ENCODE measurements at places on chromosomes 11 and 22. TPM values are rescaled to one million over a fixed set of nuclear protein-coding genes. Genes with fewer than 3 reads are reported as not detected.

DNA sequence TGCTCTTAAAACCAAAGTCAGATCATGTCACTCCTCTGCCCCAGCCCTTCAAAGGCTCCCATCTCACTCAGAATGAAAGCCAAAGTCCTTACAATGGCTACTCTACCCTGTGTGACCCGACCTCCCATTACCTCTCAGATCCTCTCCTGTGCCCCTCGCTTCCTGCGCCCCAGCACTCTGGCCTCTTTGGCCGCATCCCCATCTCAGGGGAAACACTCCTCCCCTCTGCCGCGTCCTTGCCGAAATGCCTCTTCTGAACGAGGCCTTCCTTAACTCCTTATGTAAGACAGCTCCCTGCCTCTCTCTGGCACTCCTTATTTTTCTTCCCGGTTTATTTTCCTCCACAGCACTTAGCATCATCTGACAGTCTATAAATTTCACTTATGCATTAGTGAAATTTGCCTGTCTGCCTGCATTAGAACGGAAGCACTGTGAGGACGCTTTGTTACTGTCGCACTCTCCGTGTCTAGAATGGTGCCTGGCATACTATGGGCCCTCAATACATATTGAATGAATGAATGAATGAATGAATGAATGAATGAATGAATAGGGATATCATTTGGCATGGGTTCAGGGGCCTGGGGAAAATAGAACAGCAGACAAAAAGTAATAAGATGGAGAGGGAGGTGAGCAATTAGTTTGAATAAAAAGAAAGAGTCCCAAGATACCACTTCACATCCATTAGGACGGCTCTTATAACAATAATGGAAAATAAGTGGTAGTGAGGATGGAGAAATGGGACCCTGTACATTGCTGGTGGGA, 137.8 kb downstream of the CEP164 start:
- no peak overlapping the region for H3K27ac ChIP-seq
- H3K4me1 ChIP-seq = no peaks in the 10 kb centered on the region
- DNase-seq = no peak
- no peaks in the 10 kb centered on the region for H3K36me3 ChIP-seq
- H3K27me3 ChIP-seq = no peaks in the 10 kb centered on the region

DNA sequence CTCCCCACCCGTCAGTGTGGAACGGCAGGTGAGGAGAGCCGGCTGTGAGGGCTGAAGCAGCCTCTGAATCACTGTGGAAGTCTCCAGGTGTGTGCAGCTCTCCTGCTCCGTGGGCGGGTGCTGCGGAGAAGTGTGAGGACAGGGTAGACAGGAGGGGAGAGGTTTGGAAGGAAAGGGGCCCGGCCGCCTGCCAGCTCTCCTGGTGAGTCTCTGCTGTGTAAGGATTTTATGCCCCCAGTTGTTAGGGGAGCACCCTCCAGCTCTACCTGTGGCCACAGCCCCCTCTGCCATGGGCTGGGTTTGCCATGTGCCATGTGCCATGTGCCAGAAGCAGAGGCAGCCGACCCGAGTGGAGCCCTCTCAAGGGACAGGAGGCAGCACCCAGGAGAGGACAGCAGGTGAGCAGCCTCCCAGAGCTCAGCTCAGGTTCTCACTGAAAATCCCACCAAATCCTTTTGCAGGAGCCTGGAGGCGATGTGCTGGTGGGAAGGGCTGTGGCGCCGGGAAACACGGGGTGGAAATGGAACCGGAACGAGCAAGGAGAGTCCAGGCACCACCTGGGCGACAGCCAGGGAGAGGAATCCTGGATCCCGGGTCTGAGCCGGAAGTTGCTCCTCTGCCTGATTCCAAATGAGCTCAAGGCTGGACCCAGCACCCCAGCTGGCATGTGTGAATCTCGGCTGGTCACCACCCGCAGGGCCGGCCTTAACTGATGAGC, 804.4 kb downstream of the BRD1 start:
- H3K27me3 ChIP-seq = no peaks in the 10 kb centered on the region
- H3K4me1 ChIP-seq = no peaks in the 10 kb centered on the region
- no peaks in the 10 kb centered on the region for H3K36me3 ChIP-seq
- DNase-seq = no peak
- H3K4me3 ChIP-seq = no peak overlapping the region

DNA sequence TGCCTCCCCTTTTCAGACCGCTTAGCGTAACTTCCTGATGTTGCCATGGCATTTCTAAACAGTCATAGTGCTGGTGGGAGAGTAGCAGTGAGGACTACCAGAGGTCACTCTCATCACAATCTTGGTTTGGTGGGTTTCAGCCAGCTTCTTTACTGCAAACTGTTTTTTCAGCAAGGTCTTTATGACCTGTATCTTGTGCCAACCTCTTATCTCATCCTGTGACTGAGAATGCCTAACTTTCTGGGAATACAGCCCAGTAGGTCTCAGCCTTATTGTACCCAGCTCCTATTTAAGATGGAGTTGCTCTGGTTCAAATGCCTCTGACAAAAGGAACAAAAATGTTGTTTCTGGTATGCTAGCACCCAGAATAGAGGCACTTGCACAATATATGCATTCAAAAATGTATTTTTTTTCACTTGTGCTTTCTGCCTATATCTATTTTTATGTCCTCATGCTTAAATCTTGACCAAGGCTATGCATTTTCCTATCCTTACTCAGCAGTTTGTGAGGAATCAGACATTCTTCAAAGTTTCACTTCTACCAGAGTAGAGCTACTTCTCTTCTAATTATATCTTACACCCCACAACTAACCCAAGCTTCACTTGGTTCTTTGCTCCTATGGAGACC, 16.1 kb upstream of the OR51M1 start:
- no peaks in the 10 kb centered on the region for H3K4me1 ChIP-seq
- DNase-seq = no peak
- H3K4me3 ChIP-seq = no peak overlapping the region
- no peaks in the 10 kb centered on the region for H3K27me3 ChIP-seq

- no peak for DNase-seq
- no peak overlapping the region for H3K4me3 ChIP-seq
- H3K27ac ChIP-seq = no peak overlapping the region
- no peaks in the 10 kb centered on the region for H3K36me3 ChIP-seq
- no peaks in the 10 kb centered on the region for H3K4me1 ChIP-seq
- peaks cover 3% of the 10 kb centered on the region for H3K27me3 ChIP-seq
Measured at GRCh38 chr11:133228471-133229329, 303.6 kb downstream of the OPCML start.

- no peak overlapping the region for H3K4me3 ChIP-seq
- peaks cover 12% of the 10 kb centered on the region for H3K4me1 ChIP-seq
- no peaks in the 10 kb centered on the region for H3K36me3 ChIP-seq
- no peaks in the 10 kb centered on the region for H3K27me3 ChIP-seq
Measured at GRCh38 chr11:10650630-10651029, 42.9 kb downstream of the IRAG1 start.

DNA sequence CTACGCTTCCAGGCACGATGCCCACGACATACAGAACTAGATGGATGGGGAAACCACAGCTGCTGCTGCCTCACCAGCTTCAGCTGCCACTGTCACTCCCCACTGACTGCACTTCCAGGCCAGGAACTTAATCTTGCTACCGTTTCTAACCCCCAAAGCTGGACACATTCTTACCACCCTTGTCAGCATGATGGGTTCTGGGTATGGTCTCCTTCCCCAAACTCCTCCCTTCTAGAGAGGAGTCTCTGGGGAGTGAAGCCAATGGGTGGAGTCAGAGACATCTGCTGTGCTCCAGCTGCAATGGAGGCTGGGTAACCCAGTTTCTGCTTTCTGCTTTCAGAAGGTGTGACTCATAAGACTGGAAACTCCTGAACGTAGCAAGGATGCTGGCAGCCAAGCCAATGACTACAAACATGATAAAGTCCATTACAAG, 87.0 kb upstream of the THY1 start:
- DNase-seq = peak; percentile 64
- H3K4me1 ChIP-seq = peaks cover 13% of the 10 kb centered on the region

- no peak overlapping the region for H3K4me3 ChIP-seq
- H3K4me1 ChIP-seq = peaks cover 5% of the 10 kb centered on the region
- H3K36me3 ChIP-seq = no peaks in the 10 kb centered on the region
- H3K27ac ChIP-seq = no peak overlapping the region
- no peaks in the 10 kb centered on the region for H3K27me3 ChIP-seq
Measured at GRCh38 chr22:19832476-19833108, 22.1 kb downstream of the GNB1L start.

DNA sequence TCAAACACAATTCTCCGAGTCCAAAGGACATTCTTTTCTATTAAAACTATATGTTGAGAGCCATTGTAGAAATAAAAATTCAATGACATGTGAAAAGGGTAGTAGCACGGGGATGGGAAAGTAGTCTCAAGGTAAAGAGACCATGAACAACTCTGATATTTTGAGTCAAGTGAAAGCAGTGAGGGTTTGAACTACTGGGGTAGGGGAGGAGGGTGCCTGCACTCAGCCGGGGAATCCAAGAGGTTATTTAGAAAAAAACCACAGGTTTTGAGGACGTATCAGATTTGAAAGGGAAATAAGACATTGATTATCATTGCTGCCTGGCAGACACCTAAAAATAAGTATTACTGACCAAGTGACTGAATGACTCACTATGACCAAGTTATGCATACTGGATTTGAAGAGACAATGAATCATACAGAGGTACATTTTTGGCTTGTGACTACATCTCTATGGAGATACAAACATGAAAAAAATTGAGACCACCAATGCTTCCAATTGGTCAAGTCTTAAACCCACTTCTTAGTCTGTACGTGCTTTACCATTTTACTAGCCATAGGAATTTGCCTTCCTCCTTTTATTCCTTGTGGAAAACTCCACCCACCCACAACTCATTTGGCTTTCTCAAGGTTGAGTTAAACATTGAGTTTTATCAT, 2.2 kb upstream of the OR52H1 start:
- no peaks in the 10 kb centered on the region for H3K4me1 ChIP-seq
- no peaks in the 10 kb centered on the region for H3K27me3 ChIP-seq
- H3K36me3 ChIP-seq = no peaks in the 10 kb centered on the region
- H3K27ac ChIP-seq = no peak overlapping the region

DNA sequence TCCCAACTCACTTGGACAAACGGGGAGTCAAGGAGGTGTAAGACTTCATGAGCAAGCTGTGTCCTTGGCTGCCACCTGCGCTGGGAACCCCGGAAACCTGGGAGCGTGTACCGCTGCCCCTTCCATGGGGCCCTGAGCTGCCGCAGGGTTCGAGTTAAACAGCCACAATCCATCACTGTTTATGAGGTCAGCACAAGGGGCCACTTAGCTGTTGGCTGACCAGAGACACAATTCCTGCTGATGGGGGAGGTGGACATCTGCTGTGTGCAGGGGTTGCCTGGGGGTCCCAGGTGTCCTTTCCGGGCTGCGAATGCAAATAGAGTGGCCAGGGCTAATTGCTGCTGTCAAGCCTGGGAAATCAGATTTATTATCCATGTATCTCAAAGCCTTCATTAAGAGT, 549.3 kb downstream of the BRD1 start:
- H3K36me3 ChIP-seq = no peaks in the 10 kb centered on the region
- H3K27me3 ChIP-seq = no peaks in the 10 kb centered on the region
- no peaks in the 10 kb centered on the region for H3K4me1 ChIP-seq

DNA sequence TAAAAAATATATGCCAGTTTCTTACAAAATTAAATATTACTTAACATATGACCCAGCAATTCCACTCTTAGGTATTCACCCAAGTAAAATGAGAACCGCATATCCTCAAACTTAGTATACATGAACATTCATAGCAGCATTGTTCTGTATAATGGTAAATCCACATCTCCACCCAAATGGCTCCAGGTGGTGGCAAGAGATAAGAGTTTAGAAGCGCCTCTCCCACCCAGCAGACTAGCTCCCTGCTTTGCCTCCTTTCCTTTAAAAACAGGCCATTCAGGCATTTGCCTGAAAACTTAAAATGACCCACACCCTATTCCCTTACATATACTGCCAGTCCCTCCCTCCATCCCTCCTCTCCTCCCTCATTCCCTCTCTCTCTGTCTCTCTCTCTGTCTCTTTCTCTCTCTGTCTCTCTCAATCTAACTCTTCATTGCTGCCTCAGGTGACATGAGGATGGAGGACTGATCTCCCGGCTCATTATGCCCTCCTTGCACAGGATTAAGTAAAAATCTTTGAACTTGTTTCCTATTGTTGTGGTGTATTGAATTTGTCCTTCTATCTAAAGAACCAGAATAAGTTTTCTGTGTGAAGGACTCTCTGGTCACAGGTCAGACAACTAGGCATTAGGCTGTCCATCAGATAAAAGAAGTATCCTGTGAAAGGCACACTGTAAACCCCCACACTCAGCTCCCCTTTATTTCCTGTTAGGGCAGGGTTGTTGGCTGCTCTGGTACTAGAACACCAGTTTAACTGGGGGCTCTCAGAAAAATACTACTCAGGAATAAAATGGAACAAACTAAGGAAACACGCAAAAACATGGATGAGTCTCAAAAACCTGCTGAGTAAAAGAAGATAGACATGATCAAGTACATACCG, 48.3 kb downstream of the RRP8 start:
- DNase-seq = no peak

- H3K27me3 ChIP-seq = no peaks in the 10 kb centered on the region
- H3K36me3 ChIP-seq = peaks cover 1% of the 10 kb centered on the region
- H3K4me3 ChIP-seq = no peak overlapping the region
- H3K4me1 ChIP-seq = peaks cover 32% of the 10 kb centered on the region
Measured at GRCh38 chr11:86460461-86461385, 86.0 kb downstream of the CCDC81 start.

GRCh38 chr11:112206071-112206470, 20.2 kb upstream of the PTS start:
- peaks cover 16% of the 10 kb centered on the region for H3K27me3 ChIP-seq
- no peak overlapping the region for H3K4me3 ChIP-seq
- no peak for DNase-seq
- no peak overlapping the region for H3K27ac ChIP-seq

DNA sequence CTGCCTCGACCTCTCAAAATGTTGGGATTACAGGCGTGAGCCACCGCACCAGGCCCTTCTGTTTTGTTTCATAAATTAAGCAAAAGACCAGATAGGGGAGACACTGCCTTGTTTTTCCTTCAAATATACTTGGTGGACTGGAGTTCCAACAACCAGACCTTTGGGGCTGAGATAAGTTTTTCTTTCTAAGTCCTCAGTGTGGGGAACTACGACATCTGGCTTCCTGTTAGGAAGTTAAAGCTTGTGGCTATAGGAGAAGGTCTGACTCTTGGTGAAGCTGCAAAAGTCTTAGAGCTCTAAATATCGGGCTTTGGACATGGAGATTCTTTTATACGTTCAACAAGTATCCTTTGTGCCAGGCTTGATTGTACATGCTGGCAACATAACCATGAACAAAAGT, 64.1 kb upstream of the EED start:
- no peaks in the 10 kb centered on the region for H3K27me3 ChIP-seq
- H3K4me1 ChIP-seq = peaks cover 34% of the 10 kb centered on the region
- DNase-seq = no peak
- H3K4me3 ChIP-seq = no peak overlapping the region

DNA sequence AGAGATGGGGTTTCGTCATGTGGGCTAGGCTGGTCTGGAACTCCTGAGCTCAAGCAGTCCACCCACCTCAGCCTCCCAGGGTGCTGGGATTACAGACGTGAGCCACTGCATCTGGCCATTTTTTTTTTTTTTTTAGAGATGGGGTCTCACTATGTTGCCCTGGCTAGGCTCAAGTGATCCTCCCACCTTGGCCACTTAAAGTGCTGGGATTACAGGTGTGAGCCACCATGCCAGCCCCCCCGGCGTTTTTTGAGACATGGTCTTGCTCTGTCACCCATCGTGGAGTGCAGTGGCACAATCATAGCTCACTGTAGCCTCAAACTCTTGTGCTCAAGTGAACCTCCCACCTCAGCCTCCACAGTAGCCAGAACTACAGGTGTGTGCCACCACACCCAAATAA, 16.5 kb downstream of the RHBDD3 start:
- H3K27me3 ChIP-seq = peaks cover 5% of the 10 kb centered on the region
- DNase-seq = no peak
- H3K4me3 ChIP-seq = no peak overlapping the region
- H3K4me1 ChIP-seq = no peaks in the 10 kb centered on the region
- H3K36me3 ChIP-seq = no peaks in the 10 kb centered on the region

VWA5A gene
- 6.8 TPM for total RNA-seq

PLAAT5 gene
- total RNA-seq = not detected

DUSP8 gene
- 1.6 TPM for total RNA-seq

RHOD gene
- total RNA-seq = 0.35 TPM

LARGE2 gene
- total RNA-seq = not detected

COMT gene
- 104 TPM for total RNA-seq

CDC45 gene
- total RNA-seq = 121 TPM

MED17 gene
- total RNA-seq = 55.1 TPM

Measured in activated CD4-positive, alpha-beta T cell treated with anti-CD3 and anti-CD28 coated beads, Interleukin-2, amount 10 ng/mL, durations not matched to agents 24 days and 14 days (primary cell).